ENCODE measurements at places on chromosomes 6 and 20.

GRCh38 chr6:41728073-41728936 is 7.1 kb downstream of the TFEB start:
- no peak for DNase-seq

- no peak for DNase-seq
These were observed 31.6 kb upstream of the LAMA4 start for GRCh38 chr6:112286010-112286409.

- DNase-seq: no peak
These were observed 42.5 kb upstream of the FERMT1 start for GRCh38 chr20:6165346-6165745.

DNA sequence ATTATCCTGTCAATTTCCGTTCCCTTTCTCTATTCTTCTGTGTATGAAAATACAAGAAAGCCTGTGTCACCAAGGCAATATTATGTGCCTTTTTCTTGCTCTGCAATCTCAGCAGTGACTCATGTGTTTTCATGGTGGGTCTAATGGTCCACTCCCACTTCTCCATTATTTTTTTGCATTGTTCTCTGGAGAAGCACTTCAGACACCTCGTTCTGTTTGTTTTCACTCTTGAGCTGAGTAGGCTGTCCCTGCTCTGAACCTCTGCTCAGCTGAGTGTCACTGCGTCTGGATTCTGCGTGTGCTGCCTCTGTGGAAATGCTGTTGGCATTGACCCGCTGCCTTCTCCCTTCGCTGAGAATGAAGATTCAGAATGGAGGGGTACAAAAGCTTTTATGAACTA is 230.6 kb downstream of the TMEM242 start:
- no peak for DNase-seq

DNA sequence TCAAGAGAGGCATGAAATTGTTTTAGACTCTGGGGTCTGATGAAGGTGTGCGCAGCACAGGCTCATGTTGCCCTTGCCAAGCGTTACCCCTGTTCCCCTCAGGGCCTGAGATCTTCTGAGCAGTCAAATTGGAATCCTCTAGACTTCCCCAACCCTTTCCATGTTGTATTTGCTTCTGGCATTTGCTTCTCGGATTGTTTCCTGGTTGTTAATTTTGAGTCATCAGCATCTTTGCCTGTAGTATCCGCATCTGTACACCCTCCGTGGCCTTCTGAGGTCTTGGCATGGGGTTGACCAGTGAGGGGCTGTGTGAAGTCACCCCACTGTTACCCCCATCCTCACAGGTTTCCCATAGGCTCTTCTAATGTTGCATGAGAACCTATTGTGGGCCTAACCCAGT is 40.9 kb downstream of the SLC24A3 start:
- DNase-seq: no peak

GRCh38 chr6:22764496-22764895 is 195.1 kb downstream of the HDGFL1 start:
- no peak for DNase-seq

DNA sequence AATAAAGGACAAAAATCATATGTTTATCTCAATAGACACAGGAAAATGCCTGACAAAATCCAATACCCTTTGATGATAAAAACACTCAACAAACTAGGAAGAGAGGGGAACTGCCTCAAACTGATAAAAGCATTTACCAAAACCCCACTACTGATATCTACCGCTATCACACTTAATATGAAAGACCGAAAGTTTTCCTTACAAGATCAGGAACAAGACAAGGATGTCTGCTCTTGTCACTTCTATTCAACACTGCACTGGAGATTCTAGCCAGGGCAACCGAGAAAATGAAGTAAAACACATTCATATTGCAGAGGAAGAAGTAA is 25.1 kb downstream of the GZF1 start:
- no peak for DNase-seq

DNA sequence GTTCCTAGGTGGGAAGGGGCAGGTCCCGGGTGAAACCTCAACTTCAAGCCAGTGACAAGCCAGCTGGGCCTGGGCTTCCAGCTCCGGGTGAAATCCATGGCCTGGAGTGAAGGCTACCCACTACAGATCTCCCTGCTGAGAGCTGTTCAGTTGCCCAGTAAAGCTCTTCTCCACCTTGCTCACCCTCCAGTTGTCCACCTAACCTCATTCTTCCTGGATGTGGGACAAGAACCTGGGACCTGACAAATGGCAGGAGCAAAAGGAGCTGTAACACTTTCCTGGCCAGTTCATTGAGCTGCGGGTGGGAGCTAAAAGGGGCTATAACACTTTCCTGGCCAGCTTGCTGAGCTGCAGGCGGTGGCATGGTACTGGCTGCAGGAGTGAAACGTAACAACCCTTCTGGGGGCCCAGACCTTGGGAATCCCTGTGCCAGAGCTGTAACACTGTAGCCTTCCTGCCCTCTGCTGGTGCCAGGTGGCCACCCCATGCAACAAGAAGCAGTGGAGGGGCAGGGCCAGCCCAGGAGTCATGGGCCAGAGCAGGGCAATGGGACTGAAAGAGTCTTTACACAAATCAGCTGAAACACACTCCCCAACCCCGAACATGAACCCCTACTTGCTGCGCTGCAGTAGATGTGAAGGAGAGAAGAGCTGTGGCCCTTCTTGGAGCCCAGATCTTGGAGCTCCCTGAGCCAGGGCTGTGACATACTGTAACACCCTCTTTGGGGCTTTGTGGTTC is 3.6 kb upstream of the HINT3 start:
- no peak for DNase-seq

DNA sequence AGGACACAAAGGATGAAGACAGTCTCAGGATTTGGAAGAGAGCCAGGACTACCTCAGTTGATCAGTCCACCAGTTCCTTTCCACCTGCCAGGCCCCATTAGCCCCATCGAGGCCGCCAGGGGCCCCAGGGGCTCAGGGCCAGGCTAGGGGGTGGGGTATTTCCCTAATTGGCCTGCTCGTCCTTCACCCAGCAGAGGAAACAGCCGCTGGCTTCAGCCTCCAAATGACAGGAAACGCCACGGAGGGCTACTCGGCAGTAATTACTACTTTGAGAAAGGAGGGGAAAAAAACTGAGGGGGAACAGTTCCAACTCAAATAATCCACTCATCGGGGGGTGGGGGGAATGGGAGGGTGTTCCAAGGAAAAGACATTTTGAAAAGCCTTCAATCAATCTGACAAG is 42.7 kb downstream of the MAFB start:
- no peak for DNase-seq

DNA sequence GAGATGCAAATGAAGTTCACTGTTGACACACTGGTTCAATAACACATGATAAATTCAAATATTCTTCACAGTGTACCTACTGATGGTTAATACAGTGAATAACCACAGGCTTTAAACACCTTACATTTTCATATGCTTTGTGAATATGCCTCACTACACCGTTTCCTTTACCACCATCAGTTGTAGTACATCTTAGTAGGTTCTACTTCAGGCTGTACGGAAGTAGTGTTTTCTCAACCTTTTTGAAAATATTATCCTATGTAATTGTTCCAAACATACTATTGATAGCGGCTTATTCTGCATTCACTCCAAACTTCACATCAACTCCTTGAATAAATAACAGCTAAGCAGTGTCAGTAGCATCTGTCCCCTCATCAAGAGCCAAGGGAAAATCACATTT is 15.3 kb downstream of the ZBTB9 start:
- no peak for DNase-seq

DNA sequence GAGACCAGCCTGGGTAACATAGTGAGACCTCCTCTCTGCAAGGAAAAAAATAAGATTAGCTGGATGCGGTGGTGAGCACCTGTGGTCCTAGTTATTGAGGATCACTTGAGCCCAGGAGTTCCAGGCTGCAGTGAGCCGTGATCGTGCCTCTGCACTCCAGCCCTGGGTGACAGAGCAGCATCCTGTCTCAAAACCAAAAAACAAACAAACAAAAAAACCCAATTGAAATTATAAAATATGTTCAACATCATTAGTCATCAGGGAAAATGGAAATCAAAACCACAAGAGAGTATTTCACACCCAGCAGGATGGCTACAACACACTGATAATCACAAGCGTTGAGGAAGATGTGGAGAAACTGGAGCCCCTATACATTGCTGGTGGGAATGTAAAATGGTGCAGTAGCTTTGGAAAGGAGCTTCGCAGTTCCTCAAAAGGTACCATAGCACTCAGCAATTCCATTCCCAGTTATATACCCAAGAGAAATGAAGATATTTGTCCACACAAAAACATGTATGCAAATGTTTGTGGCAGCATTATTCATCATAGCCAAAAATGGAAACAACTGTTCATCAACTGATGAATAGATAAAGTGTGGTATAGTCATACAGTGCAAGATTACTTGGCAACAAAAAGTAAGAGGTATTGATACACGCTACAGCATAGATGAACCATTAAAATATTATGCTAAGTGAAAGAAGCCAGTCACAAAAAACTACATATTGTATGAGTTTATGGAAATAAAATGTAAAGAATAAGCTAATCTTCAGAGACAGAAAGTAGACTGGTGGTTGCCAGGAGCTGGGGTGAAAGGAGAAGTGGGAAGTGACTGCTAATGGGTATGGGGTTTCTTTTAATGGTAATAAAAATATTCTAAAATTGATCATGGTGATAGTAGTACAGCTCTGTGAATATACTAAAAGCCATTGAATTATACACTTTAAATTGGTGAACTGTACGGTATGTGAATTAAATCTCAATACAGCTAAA is 38.7 kb upstream of the RIPOR2 start:
- DNase-seq: no peak

DNA sequence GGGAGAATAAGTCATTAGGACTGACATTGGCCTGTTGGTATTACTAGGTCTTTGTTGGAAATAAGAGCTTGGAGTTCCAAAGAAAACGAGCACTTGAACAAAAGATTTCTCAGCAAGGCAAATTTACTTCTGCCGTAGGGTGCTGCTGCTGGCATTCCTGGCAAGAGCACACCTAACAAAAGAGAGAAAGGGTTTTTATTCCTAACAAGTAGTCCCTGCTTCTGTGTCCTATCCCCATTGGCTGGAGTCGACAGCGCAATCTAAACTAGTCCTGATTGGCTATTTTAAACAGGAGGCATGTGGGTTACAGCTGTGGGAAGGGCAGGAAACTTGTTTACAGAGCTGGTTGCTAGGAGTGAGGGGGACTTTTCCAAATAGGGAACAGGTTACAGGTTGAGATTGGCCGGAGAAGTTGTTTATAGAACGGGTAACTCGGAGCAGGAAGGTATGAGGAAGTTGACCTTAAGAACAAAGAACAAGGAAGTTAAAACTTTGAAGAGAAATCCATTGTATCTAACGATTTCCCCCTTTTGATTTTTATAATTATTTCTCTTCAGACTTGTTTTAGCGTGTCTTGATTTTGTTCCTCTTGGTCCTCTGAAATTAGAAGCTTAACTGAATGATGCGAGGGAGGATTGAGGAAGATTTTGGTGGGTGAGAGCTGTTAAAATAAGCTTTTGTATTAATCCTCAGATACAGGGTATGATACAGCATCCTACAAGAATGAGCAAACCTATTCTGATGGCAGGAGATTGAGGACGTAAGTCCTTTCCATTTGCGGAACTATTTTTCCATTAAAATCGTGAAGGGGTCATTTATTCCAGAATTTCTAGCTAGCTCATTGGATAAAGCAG is 3.4 kb upstream of the ZNFX1 start:
- DNase-seq: no peak

DNA sequence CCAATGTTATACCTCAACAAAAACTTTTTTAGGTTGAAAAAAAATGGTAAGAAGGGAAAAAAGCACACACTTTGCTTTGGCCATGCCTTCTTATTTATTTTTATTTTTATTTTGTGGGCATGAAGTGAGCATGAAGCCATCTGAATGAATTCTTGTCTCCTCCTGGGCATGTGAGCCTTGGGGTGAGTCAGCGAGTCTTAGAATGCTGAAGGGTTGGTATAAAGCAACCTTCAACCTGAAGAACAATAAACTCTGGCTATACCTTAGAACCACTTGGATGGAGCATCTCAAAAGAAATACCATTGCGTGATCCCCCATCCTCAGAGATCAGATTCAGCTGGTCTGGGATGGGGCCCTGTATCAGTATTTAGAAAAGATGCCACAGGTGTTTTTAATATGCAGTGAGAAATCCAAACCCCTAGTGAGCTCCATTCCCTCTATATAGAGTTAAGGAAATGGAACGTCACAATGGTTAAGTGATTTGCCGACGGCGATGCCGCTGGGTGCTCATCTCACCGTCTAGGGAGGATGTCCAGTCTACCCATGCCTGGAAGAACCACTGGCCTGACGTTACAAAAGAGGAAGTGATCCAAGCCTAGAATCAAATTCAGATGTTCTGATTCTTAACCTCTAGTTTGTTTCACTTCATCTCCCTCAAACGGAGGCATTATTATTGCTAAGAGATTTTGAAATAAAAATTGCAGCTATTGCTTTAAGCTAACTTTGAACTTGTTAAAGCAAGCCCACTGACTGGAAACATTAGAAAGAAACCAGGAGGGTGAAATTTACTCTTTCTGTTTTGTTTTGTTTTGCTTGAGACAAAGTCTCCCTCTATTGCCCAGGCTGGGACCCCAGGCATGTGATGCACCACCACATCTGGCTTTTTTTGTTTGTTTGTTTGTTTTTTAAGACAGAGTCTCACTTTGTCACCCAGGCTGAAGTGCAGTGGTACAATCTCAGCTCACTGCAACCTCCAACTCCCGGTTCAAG is 67.1 kb downstream of the EDN1 start:
- DNase-seq: no peak

GRCh38 chr6:14703586-14703985 is 542.3 kb upstream of the JARID2 start:
- DNase-seq: no peak

GRCh38 chr6:41730531-41731436 is 4.6 kb downstream of the TFEB start:
- DNase-seq: no peak

DNA sequence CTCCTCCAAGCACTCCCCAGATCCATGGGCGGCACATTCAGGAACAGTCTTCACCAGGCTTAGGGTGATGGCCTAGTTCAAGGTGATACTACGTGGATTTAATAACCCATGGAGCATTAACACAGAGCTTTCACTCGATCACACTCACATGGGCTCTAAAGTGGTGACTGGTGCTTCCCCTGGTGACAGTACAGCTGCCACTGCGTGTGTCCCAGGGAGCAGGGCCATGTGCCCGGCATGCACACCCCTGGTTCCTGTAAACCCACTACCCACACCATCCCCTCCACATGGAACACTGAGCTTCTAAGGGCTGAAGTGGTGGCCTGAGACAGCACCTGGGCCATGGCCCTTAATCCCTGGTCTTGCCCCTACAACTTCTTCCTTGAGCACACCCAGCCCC is 27.8 kb upstream of the APMAP start:
- no peak for DNase-seq

DNA sequence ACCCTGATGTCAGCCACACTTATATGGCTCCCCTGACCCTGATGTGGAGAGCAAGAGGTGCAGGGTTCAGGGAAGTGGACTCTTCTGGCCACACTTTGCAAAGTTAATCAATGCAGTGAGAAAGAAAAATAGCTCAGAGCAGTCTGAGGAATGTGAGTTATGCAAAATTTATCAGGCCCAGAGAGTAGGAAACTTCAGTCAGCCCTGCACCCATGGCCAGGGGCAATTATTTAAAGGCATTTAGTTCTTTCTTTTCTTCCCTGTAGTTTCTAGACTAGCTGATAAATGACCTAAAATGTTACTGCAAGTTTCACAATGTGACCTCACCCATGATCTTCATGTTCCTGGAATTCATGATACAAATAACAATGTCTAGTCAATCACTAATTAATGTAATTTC is 143.7 kb upstream of the GGTLC1 start:
- DNase-seq: no peak

Measured in NT2/D1 (cell line).